ENCODE measurements at places on chromosomes 7 and 10.
A peak's percentile ranks its signal among the peaks of the same experiment; 100 is the strongest.

DNA sequence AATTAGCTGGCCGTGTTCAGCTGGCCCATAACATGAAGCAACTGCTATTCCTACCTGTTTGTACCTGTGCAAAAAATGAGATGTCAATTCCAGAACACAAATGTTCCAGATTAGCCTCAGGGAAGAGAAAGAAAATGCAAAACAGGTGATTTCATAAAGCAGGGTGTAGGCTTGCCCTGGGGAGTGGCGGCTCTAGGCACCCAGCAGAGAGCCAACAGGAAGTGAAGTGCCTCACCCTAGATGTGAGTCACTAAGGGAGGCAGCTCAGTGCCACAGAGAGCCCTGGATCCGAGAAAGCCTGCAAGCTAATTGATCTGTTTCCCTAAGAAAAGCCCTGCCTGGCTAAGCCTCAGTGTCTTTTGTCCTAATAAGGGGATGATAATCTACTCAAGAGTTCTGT lies 240.0 kb downstream of the ARHGAP21 start:
- H3K4me3 ChIP-seq: no peak overlapping the region
- DNase-seq: peak; percentile 28
- H3K27me3 ChIP-seq: no peaks in the 10 kb centered on the region
- peaks cover 9% of the 10 kb centered on the region for H3K36me3 ChIP-seq
- no peak overlapping the region for H3K27ac ChIP-seq
- peaks cover 4% of the 10 kb centered on the region for H3K4me1 ChIP-seq

- H3K27ac ChIP-seq: no peak overlapping the region
- no peak for DNase-seq
- H3K27me3 ChIP-seq: no peaks in the 10 kb centered on the region
Measured at GRCh38 chr7:11166051-11166450, 192.4 kb downstream of the PHF14 start.

- H3K4me1 ChIP-seq: peaks cover 41% of the 10 kb centered on the region
- H3K27me3 ChIP-seq: no peaks in the 10 kb centered on the region
- peaks cover 40% of the 10 kb centered on the region for H3K36me3 ChIP-seq
- no peak overlapping the region for H3K4me3 ChIP-seq
- H3K27ac ChIP-seq: no peak overlapping the region
- no peak for DNase-seq
Measured at GRCh38 chr7:47507522-47507921, 74.4 kb downstream of the TNS3 start.

GRCh38 chr10:23345861-23346260 lies 1.3 kb upstream of the C10orf67 start:
- peaks cover 3% of the 10 kb centered on the region for H3K4me1 ChIP-seq
- no peaks in the 10 kb centered on the region for H3K36me3 ChIP-seq
- no peaks in the 10 kb centered on the region for H3K27me3 ChIP-seq
- no peak overlapping the region for H3K27ac ChIP-seq

DNA sequence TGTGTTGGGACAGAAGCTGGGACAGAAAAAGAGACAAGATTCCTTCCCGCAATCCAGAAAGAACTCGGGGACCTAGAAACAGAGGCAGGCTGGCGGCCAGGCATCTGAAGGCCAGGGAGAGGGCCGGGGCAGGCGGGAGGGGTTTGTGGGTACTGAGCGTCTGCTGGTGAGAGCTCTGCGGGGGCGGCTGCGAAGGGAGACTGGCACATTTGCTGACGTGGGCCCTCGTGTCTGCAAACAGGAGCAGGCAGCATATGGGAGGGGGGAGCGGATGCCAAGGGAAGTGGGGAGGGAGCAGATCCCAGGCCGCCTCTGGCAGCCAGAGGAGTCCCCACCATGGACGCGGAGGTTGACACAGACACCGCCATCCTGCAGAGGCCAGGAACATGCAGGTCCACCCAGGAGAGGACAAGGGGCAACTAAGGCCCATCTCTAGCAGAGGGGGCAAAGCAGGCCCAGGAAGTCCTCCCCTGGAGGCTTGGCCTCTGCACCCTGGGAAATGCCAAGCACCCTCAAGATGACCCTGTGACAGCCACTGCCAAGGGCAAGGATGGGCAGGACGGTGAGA lies 32.2 kb downstream of the KCNH2 start:
- no peak for DNase-seq
- H3K4me1 ChIP-seq: peaks cover 3% of the 10 kb centered on the region
- H3K36me3 ChIP-seq: peaks cover 4% of the 10 kb centered on the region
- H3K27me3 ChIP-seq: no peaks in the 10 kb centered on the region
- no peak overlapping the region for H3K27ac ChIP-seq

DNA sequence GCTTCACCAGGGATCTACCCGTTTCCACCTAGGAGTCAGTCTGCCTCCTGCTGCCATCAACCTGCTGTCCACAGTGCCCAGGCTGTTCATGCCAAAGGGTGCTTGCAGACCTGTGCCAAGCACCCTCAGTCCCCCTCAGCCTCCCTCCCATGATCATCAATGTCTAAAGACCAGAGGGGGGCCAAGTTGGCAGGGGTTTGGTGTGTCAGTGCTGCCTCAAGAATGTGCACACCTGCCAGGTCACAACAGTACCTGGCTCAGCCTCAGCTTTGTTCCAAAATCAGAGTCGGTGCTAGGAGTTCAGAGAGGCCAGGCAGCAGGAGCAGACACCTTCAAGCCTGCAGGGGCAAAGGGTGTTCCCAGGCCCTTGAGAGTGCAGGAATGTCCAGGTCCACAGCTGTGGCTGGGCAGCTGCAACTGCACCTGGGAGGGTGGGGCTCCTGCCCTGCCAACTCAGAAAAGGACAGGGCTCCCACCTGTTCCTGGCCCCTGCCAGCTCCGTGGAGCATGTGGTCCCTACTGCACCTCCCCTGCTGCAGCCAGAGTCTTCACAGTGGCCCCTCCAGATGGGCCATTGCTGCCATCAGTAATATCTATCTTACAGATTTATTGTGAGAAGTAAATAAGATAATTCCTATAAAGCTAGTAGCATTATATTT lies 219.5 kb downstream of the POLR1F start:
- DNase-seq: no peak
- H3K27me3 ChIP-seq: no peaks in the 10 kb centered on the region
- no peaks in the 10 kb centered on the region for H3K36me3 ChIP-seq

GRCh38 chr10:14815681-14816080 lies 22.2 kb downstream of the CDNF start:
- no peak overlapping the region for H3K4me3 ChIP-seq
- DNase-seq: peak; percentile 39
- no peaks in the 10 kb centered on the region for H3K36me3 ChIP-seq
- H3K27me3 ChIP-seq: no peaks in the 10 kb centered on the region
- H3K4me1 ChIP-seq: peaks cover 3% of the 10 kb centered on the region

DNA sequence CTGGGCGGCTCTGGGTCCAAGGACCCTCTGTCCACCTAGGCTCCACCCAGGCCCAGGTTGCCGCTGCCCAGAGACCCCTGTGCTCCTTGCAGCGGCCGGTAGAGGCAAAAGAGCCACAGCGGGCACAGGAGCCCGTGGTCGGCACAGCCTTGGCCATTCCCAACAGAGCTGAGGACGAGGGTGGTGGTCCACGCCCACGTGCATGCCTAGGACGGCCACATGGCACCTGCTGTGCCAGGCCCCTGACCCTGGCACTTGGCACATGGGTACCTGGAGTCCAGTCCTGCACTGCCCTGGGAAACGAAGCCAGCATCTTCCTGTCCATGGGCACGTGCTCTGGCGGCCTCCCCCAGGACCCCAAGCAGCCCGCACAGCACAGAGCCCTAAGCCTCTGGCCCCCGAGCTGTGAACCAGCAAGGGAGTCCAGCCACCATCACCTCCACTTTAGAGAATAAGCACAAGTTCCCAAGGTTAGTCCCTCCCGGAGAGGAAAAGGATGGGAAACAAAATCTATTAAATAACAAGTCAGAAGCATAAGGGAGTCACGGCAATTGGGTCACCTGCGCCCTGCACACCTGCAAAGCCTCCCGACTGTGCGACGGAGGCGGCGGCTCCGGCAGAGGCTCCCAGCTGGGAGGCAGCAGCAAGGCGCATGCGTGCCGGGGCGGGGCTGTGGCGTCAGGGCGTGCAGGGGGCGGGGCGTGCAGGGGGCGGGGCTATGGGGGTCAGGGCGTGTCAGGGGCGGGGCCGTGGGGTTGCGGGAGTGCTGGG lies 59.1 kb downstream of the STK32C start:
- H3K36me3 ChIP-seq: no peaks in the 10 kb centered on the region
- peak overlapping the region; percentile 20 for H3K4me3 ChIP-seq
- no peak for DNase-seq
- no peak overlapping the region for H3K27ac ChIP-seq
- no peaks in the 10 kb centered on the region for H3K4me1 ChIP-seq

DNA sequence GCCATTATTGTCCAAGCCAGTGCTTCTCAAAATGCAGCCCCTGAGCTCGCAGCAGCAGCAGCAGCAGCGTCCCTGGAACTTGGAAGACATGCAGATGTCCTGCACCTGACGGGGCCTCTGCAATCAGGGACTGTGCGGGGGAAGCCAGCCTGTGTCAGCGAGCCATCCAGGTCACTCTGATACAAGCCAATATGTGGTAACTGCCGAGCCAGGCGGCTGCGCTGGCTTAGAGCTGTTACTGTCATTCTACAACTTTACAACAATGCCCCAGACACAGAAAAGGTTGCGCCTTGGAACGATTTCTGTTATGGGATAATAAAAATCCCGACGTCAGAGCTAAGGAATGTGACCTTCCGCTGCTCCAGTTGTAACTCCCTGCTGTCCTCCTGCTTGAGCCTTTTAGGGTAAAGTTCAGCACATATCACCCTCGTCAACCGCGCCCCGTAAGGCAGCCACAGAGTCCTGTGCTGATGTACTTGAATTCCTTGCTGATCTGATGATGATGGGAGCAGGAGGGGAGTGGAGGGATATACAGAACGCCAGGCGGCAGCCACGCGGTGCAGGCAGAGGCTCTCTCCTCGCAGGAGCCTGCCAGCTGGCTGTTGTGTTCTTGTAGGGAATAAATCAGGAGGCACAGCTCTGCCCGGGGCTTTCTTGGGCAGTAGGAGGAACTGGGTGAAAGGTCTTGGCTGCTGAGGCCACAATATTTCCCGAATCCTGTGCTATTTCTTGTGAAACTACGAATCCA lies 20.0 kb upstream of the CRYGN start:
- peak; percentile 86 for DNase-seq
- peak overlapping the region; percentile 74 for H3K27ac ChIP-seq
- peak overlapping the region; percentile 6 for H3K4me3 ChIP-seq
- no peaks in the 10 kb centered on the region for H3K27me3 ChIP-seq
- H3K4me1 ChIP-seq: peaks cover 14% of the 10 kb centered on the region
- peaks cover 6% of the 10 kb centered on the region for H3K36me3 ChIP-seq

DNA sequence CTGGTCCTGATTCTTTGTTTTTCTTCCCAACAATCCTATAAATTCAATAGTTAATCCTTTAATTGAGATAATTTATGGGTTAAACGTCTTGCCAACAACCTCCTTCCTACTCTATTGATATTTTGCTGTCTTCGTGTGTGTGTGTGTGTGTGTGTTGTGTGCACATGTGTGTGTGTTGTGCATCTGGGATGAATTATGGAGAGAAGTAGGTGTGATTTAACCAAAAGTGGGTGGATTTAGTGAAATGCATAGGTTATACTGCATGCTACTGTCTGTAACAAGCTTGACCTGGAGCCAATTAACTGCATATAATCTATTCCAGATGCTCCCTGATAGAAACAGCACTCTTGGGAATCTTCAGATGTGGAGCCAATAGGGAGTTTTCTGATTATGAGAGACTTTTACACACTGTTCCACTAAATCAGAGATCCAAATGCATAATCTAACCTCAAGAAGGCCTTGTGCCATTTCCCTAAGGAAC lies 61.2 kb downstream of the SEMA3D start:
- no peaks in the 10 kb centered on the region for H3K27me3 ChIP-seq
- DNase-seq: peak; percentile 20
- no peak overlapping the region for H3K27ac ChIP-seq
- H3K36me3 ChIP-seq: no peaks in the 10 kb centered on the region
- no peaks in the 10 kb centered on the region for H3K4me1 ChIP-seq

DNA sequence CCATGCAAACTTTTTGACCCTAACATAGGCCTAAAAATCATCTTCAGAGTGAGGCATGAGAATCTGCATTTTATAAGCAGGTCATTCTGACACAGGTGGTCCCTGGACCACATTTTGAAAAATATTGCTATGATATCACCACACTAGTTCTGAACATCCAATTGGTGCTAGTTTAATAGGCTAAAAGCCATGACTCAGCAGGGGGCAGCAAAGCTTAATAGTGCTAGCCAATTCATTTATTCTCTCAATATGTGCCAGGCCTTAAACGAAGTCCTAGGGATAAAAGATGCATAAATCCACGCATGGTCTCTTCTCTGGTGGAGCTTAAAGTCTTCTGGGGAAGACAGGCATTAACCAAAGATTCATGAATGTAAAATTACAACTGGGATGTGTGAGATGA lies 10.2 kb upstream of the SLC25A28 start:
- peaks cover 1% of the 10 kb centered on the region for H3K4me1 ChIP-seq
- no peak overlapping the region for H3K27ac ChIP-seq
- DNase-seq: peak; percentile 64
- H3K27me3 ChIP-seq: no peaks in the 10 kb centered on the region
- H3K36me3 ChIP-seq: no peaks in the 10 kb centered on the region
- H3K4me3 ChIP-seq: no peak overlapping the region

DNA sequence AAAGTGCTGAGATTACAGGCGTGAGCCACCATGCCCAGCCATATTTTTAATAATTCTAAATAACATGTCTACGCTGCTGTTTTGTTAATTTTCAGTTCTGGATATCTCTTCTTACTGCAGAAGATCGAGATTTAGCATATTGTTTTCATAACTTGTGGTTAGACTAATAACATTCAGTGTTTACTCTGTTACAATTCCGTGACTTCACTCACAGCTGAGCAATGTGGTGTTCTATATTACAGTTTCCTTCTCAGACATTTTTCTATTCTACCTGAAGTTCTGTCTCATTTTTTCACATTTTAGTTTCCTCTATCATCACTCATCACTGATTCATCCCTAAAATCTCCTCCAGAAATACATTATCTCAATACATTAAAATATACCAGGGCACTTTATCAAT lies 10.9 kb downstream of the RNF32 start:
- no peaks in the 10 kb centered on the region for H3K4me1 ChIP-seq
- no peak overlapping the region for H3K4me3 ChIP-seq
- H3K36me3 ChIP-seq: no peaks in the 10 kb centered on the region
- peak; percentile 34 for DNase-seq

DNA sequence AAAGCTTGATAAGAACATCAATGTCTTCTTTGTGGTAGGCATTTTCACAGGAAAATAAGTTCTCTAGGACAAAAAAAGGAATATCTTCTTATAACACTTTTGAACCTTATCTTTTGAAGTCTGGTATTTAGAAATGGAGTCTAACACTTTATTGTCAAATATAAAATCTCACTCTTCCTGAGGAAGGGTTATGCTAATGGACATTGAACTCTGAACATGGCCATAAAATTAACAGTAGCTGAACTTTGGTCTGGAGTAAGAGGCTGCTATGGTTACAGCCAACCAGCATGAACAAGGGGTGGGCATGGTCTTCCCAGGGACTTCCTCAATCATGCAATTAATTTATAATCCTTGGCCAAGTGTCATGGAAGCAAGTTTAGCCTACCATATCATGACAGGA lies at the start of gene CLRN3:
TSS of gene CLRN3 (minus strand) at position 199 of the 400 bp plus-strand sequence. CDS start at position 42, 157 bp downstream.
- H3K36me3 ChIP-seq: no peaks in the 10 kb centered on the region
- H3K27ac ChIP-seq: no peak within 1 kb of the TSS
- no peak within 1 kb of the TSS for H3K4me3 ChIP-seq
- H3K27me3 ChIP-seq: no peaks in the 10 kb centered on the region
- no peak for DNase-seq
